Stimulated activated CD8-positive, alpha-beta memory T cell treated with anti-CD3 and anti-CD28 coated beads, Interleukin-4, amount 100 ng/mL, for 4 hours (primary cell): ENCODE measurements at places on chromosomes 16 and 17.

DNA sequence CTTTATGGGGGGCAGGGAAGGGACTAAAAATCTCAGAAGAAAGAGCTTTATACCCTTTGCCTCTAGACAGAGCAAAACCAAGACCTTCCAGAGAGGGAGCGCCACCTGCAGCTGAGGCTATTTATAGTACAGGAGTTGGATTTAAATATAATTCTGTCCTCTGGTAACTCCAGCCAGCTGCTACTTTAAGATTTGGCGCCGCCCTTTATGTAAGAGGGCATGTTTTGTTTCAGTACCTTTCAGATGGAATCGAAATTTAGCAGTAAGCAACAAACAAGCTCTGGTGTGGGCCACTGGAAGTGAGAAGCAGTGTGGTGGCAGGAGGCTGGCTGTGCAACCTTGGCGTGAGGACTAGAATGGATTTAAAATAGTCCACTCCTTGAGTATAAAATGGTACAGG is 5.2 kb upstream of the GUCY2D start:
- DNase-seq = no peak

DNA sequence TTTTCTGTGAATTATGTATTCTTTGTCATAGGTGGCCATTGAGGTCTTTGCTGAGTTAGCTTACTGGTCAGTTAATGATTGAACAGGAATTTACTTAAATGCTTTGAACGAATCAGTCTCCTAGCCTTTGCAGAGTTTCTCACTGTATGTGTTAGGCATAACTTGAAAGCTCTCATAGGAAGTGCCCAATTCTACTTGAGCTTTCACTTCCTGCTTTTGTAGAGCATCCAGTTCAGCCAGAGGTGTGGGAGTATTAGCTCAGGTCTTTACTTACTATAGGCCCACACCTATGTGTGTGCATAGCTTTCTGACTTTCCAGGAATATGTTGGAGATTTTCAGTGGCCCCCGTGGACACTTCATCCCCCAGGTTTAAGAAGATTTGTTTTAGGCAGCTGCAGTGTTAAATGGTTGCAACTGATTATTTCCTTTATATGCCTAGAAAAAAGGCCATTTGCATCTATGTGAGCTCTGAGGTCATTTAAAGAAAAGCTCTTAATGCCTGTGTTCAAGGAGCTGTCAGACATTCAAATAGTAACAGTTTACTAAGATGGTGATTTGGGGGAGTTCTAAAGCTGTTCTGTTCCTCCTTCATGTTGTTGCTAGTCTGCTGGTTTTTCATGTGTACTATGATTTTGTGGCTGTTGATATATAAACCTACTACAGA is 62.3 kb downstream of the PHKB start:
- no peak for DNase-seq

DNA sequence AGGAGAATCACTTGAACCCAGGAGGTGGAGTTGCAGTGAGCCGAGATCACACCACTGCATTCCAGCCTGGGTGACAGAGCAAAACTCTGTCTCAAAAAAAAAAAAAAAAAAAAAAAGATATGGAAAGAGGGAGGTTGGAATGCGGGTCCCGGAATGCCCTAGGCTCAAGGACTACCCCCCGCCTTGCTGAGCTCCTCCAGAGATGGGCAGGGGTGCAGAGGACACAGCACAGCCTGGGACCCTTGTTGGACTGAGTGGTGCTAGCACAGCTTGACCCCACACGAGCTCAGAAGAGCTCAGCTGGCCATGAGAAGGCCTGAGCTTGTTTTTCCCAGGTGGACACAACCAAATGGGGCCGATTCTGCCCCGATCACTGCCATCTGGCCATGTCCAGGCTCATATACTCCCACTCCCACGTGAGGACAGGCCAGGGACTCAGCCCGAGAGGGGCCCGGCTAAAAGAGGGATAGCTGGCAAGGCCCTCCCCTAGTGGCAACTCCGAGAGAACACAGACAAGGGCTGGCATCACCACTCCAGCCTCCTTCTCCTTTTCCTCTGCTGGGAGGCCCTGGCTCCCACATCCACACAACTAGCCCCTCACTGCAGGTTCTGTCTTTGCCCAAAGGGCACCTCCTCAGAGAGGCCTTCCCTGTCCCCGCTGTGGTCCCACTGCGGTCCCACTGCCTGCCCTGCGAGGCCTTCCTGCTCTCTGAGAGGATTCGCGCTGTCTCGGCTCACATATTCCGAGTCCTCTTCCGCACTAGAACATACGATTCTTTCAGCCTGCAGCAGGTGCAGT is 11.0 kb downstream of the SGCA start:
- no peak for DNase-seq

DNA sequence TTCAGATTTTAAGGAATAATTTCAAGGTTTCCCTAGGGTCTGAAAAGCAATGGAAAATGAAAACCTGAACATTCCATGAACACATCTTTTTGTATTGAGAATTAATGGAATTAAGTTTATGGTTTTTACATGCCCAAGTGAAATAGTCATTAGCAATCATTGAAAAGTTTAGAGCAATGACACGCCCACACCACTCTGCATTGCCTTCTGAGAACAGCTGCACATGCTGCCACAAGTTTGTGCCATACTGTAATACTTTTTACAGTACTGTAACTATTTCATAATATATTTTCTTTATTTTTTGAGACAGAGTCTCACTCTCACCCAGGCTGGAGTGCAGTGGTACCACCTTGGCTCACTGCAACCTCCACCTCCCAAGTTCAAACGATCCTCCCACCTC is 345.2 kb upstream of the PMFBP1 start:
- no peak for DNase-seq

DNA sequence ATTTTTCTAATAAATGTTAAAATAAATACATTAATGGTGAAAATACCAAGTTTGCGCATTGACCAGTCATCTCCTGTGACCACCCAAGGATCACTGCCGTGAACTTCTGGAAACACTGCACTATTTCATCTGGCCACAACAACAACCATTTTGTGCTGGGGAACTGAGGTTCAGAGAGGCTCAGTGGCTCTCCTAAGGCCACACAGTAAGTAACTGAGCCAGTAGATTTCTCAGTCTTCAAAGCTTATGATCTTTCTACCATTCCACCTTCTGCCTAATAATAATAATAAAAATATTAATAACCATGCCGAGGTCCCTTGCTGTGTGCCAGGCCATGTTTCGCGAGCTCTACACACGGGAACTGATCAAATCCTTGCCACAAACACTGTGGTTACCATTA is 182.0 kb downstream of the IRF8 start:
- no peak for DNase-seq

GRCh38 chr17:1229349-1229899 is 40.8 kb upstream of the BHLHA9 start:
- DNase-seq = peak; percentile 30

DNA sequence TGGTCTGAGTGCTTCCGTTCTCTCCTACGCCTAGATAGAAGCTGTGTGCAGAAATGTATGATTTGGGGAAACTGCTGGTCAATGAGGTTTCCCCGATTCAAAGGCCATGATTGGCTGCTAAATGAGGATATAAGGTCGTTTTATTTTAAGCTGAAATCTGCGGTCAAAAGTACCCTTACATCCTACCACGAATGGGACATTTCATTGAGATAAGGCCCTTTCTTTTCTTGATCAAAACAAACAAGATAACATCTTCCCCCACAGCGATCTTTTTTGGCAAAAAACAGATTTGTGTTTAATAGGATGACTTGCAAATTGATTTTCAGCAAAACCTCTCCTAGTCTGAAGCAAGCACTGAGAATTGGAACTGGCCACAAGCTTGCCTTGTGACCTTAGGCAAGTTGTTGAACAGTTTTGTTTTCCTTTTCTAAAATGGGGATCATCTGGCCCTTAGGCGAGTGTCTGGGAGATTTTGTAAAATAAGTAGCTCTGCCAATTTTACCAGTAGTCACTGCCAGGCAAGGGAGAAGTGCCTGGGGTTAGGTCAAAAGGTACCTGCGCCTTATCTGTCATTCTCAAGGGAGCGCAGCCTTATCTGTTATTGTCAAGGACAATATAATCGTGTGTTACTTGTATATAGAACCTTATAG is 635 bp downstream of the SCPEP1 start:
- DNase-seq = no peak

GRCh38 chr16:49602201-49602975 is 228.8 kb downstream of the C16orf78 start:
- DNase-seq = no peak

DNA sequence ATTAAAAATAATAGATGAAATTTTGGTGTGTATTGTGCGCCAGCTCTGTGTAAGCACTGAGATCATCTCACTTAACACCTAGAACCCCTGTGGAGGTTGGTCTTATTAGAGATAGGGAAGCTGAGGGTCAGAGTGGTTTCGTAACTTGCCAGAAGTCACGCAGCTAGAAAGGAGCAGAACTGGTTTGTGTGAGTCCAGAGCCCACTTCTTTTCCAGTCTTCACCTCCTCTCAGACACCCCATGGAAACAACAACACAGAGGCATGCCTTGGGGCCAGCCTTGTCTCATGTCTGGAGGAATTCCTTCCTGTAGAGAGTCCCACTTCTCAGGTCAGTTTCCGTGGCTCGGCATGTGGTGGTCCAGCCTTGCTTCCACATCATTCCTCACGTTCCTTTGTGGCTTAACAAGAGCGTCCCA is 16.5 kb downstream of the YPEL2 start:
- DNase-seq = no peak
